ENCODE measurements at places on chromosomes 3 and 15. TPM values are rescaled to one million over a fixed set of nuclear protein-coding genes. Genes with fewer than 3 reads are reported as not detected.

GRCh38 chr15:59501597-59501996 is 63.6 kb downstream of the FAM81A start:
- DNase-seq, result peak; percentile 20

DNA sequence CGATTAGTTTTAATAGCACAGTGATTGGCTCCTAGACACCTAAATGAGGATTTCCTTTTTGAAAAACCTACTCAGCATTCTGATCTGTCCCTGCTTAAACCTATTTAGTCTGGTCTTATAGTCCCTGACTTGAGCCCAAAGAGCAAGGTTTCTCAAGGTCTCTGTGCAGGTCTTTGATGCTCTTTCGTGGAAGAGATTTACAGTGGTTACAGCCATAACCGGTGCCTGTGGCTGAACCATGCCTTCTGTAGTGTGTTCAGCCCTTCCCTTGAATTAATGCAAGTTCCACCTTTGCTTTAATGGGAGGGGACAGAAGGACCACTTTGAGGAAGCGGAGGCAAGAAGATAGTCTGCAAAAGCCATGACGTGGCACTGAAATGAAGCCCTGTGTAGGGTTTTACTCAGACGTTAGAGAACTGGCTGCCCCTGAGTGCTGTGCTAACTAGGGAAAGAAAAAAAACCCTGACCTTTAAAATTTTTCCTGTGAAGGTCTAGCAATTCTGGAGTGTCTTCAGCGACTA is 43.0 kb downstream of the ZBTB38 start:
- DNase-seq, result no peak

DNA sequence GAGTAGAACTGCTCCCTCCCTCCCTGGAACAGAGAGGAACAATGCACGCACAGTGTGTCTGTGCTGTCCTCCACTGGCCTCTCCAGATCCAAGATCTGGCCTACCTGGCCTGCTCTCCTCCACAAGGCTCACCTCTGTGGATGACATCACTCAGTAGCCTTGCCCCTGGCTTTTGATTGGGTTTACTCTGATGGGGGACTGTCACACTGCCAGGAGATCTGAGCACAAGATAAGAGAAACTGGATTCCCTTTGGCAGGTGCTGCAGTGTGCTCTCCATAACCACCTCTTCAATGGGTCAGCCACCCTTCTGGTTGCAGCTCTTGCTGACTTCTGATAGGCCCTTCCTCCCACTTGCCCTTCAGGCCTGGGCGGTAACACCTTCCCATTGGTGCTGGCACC is 22.6 kb upstream of the ANO10 start:
- no peak for DNase-seq

GRCh38 chr3:72535772-72536171 is 312.5 kb downstream of the SHQ1 start:
- no peak for DNase-seq

GRCh38 chr3:12922306-12922705 is 80.9 kb upstream of the RPL32 start:
- DNase-seq, result no peak

- DNase-seq, result no peak
Observed at GRCh38 chr3:32292085-32292796, 53.8 kb downstream of the CMTM8 start.

DNA sequence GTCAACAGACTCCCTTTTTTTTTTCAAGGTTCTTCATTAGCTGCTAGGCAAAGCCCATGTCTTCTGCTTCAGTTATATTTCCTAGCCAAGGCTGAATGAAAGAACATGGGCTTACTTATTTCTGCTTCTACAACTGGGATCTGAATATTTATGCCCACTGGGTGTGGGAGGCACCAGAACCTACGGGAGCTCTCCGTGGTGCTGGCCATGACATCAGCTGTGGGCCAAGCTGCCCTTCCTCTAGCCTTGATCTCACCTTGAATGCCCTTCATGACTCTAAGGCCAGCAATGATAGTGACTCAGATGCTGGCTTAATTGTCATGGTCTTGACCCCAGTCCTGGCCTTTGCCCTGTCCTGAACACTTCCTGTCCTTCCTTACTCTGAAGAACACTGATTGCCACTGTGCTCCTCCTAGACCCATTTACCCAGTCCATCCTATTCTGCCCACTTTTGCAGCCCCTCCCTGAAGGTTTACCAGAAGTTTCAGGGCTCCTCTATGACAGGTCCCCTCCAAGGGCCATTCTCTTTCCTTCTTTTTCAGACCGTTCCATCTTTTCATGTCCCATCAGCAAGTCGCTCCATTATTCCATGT is 32.8 kb upstream of the PRR20G start:
- no peak for DNase-seq

DNA sequence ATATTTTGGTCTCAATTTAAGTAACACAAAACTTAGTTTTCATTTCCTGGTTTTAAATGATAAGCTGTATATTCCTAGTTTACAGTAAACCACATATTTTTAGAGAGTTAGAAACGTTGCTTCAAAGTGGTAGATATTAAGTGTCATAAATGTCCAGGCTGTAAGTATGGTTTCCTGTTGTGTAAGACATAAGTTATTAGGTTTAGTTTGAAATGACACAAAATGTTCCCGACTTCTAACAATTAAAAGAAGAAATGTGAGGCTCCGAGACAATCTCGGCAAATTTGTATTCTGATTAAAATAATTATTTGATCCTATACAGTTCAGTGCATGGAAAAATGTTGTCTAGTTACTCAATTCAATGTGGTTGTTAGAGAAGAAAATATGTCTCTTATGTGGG is 387.3 kb downstream of the EPHA3 start:
- DNase-seq, result no peak

- DNase-seq, result no peak
Observed at GRCh38 chr3:169813757-169814517, 1.2 kb upstream of the LRRC34 start.

DNA sequence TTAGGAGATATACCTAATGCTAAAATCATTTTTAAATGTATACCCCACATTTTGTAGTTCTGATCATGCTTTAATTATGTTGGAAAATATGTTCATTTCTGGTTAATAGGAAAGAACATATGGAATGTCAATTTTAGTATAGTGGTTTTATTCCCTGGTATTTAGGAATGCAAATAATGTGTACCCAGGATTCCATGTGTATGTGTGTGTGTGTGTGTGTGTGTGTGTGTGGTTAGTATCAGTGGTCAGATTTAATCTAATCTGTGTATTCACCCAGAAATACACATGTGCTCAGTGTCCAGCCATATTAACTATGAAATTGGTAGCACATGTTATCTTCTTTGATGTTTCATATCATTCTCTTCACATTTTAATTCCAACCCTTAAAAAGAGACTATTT is 233.5 kb upstream of the DCBLD2 start:
- DNase-seq, result no peak

- no peak for DNase-seq
Observed at GRCh38 chr3:98003306-98003969, 31.2 kb upstream of the RIOX2 start.

GRCh38 chr3:99625643-99626416 is 12.6 kb upstream of the COL8A1 start:
- DNase-seq, result no peak

GRCh38 chr15:43886558-43886957 is 59.8 kb downstream of the WDR76 start:
- no peak for DNase-seq

- DNase-seq, result no peak
Observed at GRCh38 chr3:111700054-111700453, 104.9 kb upstream of the ZBED2 start.

- no peak for DNase-seq
Observed at GRCh38 chr3:100306695-100307094, 27.9 kb upstream of the NIT2 start.

DNA sequence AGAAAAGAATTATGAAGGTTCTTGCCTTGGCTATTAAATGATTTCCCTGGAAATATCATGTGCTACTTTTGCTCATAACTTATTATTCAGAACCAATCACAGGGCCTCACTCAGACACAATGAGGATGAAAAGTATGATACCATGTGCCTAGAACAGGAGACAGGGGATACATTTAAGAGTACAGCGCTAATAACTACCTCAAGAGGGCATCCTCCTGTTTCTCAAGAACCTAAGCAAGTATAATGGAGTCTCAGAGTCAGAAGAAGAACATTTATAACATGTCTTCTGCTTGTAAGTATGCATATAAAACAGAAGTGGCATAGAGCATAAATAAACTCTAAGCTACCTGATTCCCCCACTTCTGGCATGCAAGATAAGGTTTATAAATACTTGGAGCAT is 125.4 kb upstream of the MME start:
- peak; percentile 23 for DNase-seq

DNA sequence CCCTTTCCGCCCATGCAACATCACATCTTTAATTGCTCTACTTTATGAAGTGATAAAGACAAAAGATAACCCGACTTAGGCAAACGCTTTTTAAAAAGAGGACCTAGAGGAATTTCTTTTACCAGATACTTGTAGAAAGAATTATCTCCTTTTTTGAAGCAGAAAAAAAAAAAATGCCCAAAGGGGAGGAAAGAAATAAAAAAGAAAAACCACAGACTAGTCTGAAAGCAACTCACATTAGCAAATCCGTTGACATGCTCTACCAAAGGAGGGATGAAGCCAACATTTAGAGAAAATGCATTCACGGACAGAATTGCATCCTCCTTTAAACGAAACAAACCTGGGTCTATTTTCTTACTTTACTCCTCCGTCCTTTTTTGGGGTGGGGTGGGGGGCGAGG is 213.6 kb downstream of the MEIS2 start:
- no peak for DNase-seq

DNA sequence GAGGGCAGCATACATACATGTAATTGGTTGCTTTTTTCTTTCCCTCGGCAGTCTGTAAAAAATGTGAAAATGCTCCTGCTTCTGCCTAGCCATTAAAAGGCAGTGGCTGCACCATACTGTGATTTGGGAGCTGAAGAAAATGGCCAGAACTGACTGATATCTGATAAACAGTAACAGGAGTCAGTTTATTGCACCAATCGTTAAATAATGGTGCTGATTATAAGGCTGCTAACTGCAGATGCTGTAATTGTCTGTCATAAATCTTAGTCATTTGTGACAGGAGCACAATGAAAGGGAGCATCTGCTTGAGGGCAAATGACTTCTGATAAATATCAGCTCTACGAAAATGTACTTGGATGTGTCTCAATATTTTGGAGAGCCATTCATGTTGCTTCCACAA is 263.1 kb upstream of the DNAJC19 start:
- no peak for DNase-seq

DNA sequence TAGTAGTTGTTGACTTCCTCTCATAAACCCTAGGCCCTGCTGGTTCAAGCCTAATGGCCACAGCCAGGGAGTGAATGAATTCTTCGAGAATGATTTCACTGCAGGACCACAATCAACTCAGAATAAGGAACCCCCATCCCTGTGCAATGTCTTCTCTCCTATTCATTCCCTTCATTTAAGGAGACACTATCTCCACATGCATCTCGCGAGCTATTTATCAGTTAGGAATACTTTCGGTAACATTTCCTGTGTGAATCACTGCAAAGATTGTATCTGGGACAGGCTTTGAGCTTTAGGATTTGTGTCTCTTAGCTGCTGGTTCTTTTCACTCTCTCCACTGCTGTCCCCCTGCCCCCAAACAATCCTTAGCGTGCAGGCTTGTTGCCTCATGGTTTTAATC is 94.4 kb downstream of the MYLK start:
- DNase-seq, result no peak

DNA sequence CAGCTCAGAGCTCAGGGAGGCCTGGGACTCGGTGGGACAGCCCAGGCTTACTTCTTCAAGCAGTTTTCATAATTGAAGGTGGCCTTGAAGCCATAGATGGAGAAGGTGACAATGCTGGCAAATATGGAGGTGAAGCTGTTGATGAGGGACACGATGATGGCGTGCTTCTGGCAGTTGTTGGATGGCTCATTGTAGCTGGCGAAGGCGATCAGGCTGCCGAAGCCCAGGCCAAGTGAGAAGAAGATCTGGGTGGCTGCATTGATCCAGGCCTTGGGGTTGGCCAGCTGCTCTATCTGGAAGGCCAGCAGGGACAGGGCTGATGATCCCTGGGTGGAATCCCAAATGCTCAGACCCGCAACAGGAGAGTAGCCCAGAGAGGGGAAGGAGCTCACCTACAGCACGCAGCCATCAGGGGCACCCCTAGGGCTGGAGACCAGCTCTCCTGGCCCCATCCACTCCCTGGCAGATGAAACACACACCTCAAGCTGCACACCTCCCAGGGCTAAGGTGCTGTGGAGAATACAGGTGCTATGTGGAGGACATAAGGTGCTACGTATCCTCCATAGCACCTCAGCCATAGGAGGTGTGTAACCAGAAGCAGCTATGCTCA is 25.1 kb downstream of the SLC6A20 start:
- DNase-seq, result no peak

DNA sequence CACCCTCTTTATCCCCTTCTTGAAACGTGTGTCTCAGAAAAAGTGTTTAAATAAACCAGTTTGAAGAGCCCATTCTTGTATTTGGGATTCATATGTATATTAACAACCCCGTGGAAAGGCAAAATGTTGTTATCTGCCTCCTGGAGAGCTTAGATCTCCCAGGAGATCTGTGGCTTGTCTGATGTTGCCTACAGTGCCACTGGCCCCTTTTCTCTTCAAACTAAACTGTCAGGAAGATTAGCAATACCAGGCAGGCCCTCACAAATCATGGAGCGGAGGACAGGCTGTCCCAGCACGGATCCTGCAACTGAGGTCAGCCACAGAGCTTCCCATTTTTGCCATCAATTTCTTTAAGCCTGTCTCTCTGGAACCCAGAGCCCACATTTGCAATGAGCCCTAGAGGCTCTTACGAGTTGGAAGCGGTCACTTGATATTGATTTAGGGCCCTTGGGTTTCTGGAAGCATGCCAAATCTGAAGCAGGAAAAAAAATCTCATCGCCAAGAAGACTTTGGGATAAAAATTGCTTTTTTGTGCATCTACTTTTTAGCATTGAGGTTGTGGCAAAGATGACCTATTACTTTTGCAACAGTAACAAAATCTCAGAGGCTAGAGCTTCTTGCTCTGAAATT is 234.1 kb downstream of the OPA1 start:
- no peak for DNase-seq

DNA sequence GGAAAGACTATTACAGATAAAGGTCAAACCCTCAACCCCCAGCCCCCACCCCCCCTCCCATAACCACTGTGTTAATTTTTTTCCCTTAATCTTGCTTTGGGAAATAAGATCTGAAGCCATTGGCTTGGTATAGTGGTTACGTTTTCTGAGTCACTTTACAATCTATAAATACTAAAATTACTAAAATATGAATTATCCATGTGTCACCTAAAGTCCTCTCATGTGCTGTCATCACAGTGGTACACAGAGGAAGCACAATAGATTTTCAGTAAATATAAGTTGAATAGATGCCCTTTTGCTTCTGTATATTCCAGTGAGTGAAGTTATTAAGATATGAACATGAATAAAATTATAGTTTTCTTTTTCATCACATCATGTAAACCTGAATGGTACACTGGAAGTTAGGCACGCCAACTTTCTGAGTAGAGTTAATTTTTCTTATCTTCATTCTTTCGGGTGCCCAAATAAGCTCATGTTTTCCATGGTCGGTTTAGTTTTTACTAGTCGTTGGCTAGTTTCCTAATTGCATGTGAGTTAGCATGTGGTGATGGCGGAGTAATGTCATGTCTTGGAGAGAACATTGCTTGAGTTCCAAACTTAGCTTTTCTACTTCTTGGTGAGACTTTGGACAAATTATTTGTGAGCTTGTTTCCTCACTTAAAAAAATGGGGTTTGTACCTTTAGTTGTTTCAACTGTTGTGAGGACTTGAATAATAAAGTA is 11.5 kb downstream of the PPP4R2 start:
- DNase-seq, result no peak

GRCh38 chr15:54250326-54250725 is 272.1 kb downstream of the UNC13C start:
- no peak for DNase-seq

HERC2 gene
- 42.1 TPM for total RNA-seq

CSPG4 gene
- 3.0 TPM for total RNA-seq

ACOX2 gene
- 0.10 TPM for total RNA-seq

CPN2 gene
- total RNA-seq, result not detected
